ENCODE measurements at places on chromosomes 1 and 21.
A peak's percentile ranks its signal among the peaks of the same experiment; 100 is the strongest.

GRCh38 chr1:214391873-214392645 lies 111.1 kb downstream of the SMYD2 start:
- peaks cover 62% of the 10 kb centered on the region for H3K4me1 ChIP-seq
- no peak for DNase-seq
- H3K27me3 ChIP-seq: no peaks in the 10 kb centered on the region

DNA sequence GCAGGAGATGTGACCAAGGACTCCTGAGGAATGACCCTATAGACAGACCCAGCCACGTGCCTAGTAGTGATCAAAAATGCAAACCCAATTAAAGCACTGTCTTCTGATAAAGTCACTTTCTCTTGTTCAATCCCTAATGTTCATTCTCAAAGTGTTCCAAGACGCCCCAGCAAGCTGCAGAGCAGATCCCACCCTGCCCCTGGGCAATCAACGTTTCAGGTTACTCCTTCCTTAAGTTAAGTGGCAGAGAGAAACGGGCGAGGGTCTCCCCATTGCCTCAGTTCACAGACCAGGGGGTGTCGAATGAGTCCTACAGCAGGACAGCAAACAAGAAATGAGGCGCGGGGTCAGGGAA lies 699 bp upstream of the RGS2 start:
- DNase-seq: no peak
- H3K4me3 ChIP-seq: peak overlapping the region; percentile 83
- peak overlapping the region; percentile 90 for H3K27ac ChIP-seq
- peaks cover 46% of the 10 kb centered on the region for H3K4me1 ChIP-seq

GRCh38 chr1:50426108-50426700 lies 3.0 kb upstream of the DMRTA2 start:
- H3K4me3 ChIP-seq: no peak overlapping the region
- DNase-seq: no peak
- H3K4me1 ChIP-seq: peaks cover 43% of the 10 kb centered on the region
- no peak overlapping the region for H3K27ac ChIP-seq
- peaks cover 89% of the 10 kb centered on the region for H3K27me3 ChIP-seq
- peaks cover 6% of the 10 kb centered on the region for H3K36me3 ChIP-seq

- no peak for DNase-seq
- H3K36me3 ChIP-seq: peaks cover 5% of the 10 kb centered on the region
- no peak overlapping the region for H3K27ac ChIP-seq
- H3K27me3 ChIP-seq: no peaks in the 10 kb centered on the region
- H3K4me1 ChIP-seq: peaks cover 3% of the 10 kb centered on the region
Measured at GRCh38 chr1:43548285-43549271, 17.9 kb downstream of the PTPRF start.

- no peaks in the 10 kb centered on the region for H3K27me3 ChIP-seq
- H3K36me3 ChIP-seq: peaks cover 10% of the 10 kb centered on the region
- H3K27ac ChIP-seq: no peak overlapping the region
- peaks cover 38% of the 10 kb centered on the region for H3K4me1 ChIP-seq
- no peak overlapping the region for H3K4me3 ChIP-seq
- DNase-seq: no peak
Measured at GRCh38 chr1:184075055-184076029, 23.8 kb downstream of the TSEN15 start.
